Fibroblast of the aortic adventitia (primary cell): ENCODE measurements at places on chromosomes 1 and 21. TPM values are rescaled to one million over a fixed set of nuclear protein-coding genes. Genes with fewer than 3 reads are reported as not detected.
A peak's percentile ranks its signal among the peaks of the same experiment; 100 is the strongest.

DNA sequence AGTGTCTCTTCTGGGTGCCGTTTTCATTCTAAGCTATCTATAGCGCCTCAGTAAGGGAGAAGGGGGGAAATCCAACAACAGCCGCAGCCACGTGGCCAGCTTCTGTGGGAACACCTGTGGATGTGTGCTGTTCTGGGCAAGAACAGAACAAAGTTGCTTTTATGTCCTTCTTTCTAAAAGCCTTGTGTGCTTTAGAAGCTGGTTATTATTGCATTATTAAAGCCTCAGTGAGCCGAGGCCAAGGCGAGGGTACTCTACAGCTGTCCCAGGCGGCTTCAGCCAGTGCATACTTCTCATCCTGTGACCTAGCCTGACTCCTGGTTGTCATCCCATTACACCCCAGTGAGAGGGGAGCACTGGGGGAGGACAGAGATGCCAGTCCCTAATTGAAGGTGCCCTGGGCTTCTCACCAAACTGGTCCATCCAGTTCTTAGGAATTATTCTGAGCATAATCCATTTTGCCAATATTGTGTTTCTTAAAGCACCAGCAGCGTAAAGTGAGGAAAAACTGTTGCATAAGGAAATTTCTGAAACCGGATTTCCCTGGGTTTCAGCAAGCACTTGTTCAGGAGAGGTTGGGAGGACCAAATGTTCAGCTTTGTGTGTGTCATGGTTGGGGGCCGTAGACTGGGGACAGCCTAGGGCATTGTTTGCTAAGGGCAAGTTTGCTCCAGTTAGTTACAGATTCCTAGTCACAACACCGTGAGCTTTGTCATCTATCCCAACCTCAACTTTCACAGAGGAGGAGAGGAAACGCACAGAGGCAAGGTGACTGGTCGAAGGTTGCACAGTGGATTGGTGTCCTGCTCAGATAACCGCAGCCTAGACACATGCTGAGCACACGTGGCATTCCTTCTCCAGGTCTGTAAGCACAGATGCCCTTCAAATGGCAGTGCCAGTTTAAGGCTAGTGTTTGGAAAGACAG, 61.0 kb upstream of the ATP1A1 start:
- DNase-seq: no peak

- DNase-seq: no peak
These were observed 5.0 kb upstream of the SOX13 start for GRCh38 chr1:204067935-204068334.

GRCh38 chr1:108057541-108057940, 92.6 kb upstream of the VAV3 start:
- DNase-seq: no peak

DNA sequence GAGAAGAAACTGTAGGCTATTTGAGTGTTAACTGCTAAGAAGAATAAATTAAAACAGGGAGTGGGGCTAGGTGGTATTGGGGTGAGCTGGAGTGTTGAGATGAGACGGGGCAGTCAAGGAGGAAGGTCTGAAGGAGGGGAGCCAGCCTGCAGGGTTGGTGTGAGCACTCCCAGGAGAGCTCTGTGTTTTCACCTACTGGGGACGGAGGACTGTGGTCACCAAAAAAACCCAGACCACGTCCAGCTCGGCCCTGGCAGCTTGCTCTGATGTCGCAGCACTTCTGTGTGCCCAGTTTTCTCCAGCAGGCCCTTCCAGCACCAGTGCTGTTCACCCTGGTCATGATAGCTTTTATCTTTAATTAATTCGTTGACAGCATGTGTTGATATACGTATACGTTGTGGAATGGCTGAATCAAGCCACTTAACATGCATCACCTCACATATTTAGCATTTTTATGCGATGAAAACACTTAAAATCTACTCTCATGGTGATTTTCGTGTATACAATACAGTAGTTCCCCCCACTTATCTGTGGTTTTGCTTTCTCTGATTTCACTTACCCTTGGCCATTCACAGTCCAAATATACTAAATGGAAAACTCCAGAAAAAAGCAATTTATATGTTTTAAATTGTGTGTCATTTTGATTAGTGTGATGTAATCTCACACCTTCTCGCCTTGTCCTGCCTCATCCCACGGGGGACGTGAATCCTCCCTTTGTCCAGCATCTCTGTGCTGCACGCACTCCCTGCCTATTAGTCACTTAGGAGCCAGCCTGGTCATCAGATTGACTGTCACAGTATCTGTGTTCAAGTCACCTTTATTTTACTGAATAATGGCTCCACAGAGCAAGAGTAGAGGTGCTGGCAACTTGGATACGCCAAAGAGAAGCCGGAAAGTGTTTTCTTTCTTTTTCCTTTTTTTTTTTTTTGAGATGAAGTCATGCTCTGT, 12.3 kb downstream of the FAM3B start:
- DNase-seq: no peak

- peak; percentile 90 for DNase-seq
These were observed 53.2 kb upstream of the LYST start for GRCh38 chr1:235919833-235920441.

- DNase-seq: no peak
These were observed 15.4 kb downstream of the RIMS3 start for GRCh38 chr1:40650075-40650474.

DNA sequence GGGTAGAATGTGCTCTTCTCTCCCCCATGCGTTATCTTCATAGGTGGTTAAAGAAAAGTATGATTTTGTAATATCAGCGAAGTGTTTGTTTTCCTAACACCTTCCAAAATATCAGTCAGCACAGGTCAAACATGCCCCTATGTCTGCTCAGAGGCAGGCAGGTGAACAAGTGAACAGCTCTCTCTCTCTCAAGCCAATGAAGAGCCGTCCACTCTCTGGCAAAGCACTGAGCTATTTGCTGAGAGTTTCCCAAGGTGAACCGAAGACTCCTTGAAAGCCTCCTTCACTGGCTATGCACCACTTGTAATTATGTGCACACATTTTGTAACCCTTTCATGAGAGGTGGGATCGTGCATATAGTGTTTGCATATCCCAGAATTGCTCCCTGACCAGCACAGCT, 47.7 kb downstream of the ST6GALNAC3 start:
- DNase-seq: no peak

VWA5B1 gene
- total RNA-seq: not detected in 2 replicates
